Stimulated activated CD8-positive, alpha-beta memory T cell treated with anti-CD3 and anti-CD28 coated beads, Interleukin-4, amount 100 ng/mL, for 1 hour (primary cell): ENCODE measurements at places on chromosomes 2 and 18.

- no peak for DNase-seq
These were observed 622.1 kb upstream of the ID2 start for GRCh38 chr2:8059794-8060193.

GRCh38 chr2:189657867-189658266, 3.4 kb upstream of the ASNSD1 start:
- no peak for DNase-seq

DNA sequence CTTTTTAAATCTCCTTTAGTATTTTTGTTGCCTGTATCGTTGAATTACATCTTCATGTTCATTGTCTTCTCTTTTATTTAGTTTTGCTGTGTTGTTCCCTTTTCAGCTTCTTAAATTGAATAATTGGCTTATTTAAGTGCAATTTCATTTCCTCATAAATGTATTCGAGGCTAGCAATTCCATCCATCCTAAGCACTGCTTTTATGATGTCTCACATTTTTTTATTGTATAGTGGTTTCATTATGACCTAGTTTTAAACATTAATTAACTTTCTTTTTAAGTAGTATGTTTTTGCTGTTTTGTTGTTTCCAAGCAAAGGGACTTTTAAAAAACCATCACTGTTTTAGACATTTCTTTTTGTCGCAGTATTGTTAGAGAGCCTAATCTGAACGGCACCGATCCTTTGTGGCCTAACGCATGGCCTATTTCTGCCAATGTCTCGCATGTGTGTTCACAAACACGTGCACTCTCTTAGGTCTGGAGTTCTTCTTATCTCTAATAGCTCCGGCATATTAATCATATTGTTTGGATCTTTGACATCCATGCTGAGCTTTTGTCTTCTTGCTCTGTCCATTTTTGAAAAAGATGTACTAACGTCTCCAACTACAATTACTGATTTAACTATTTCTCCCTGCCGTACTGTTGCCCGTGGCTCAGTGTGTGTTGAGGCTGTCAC, 59.6 kb upstream of the ZNF516 start:
- DNase-seq: no peak

DNA sequence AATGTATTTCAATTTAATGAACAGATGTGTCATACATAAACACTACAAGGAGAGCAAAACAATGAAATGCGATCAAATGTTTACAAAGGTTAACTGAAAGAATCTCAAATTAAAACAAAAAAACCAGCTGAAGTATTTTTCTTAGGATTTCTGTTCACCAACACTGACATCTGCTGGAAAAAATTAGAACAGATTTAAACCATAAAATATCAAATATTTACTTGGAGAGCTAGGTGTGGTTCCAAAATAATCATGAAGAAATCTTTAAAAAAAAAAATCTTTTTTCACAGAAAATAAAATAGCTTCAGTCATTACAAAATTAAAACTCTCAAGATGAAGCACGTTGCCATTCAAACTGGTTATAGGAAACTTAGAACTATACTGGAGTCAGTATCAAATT, 13.8 kb downstream of the MMADHC start:
- no peak for DNase-seq

GRCh38 chr2:54330926-54331835, 75.2 kb upstream of the TSPYL6 start:
- no peak for DNase-seq
